ENCODE measurements at places on chromosomes 2 and 18. TPM values are rescaled to one million over a fixed set of nuclear protein-coding genes. Genes with fewer than 3 reads are reported as not detected.

DNA sequence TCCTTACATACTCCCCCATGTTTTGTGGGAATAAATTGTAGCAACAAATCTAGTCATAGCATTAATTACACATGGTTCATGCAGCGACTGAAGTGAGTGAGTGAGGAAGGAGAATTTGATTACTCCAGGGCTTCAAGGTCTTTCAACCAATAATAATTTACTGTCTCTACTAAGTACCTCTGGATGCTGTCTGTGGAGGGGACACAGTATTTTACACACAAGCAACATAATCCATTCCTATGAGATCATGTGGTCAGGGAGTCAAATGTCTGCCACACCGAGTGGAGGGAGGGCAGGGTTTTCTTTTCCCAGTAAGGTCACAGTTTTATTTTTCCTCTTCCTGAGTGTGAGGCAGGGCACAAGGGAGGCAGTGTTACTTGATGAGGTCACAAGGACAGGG lies 334.7 kb upstream of the CELF4 start:
- no peaks in the 10 kb centered on the region for H3K36me3 ChIP-seq
- DNase-seq: no peak
- H3K27ac ChIP-seq: no peak overlapping the region
- no peaks in the 10 kb centered on the region for H3K4me1 ChIP-seq
- no peaks in the 10 kb centered on the region for H3K27me3 ChIP-seq
- H3K4me3 ChIP-seq: no peak overlapping the region

- H3K27me3 ChIP-seq: no peaks in the 10 kb centered on the region
- no peak overlapping the region for H3K27ac ChIP-seq
- DNase-seq: no peak
- H3K36me3 ChIP-seq: no peaks in the 10 kb centered on the region
- H3K4me3 ChIP-seq: no peak overlapping the region
Observed at GRCh38 chr2:233076749-233077148, 16.6 kb downstream of the INPP5D start.

DNA sequence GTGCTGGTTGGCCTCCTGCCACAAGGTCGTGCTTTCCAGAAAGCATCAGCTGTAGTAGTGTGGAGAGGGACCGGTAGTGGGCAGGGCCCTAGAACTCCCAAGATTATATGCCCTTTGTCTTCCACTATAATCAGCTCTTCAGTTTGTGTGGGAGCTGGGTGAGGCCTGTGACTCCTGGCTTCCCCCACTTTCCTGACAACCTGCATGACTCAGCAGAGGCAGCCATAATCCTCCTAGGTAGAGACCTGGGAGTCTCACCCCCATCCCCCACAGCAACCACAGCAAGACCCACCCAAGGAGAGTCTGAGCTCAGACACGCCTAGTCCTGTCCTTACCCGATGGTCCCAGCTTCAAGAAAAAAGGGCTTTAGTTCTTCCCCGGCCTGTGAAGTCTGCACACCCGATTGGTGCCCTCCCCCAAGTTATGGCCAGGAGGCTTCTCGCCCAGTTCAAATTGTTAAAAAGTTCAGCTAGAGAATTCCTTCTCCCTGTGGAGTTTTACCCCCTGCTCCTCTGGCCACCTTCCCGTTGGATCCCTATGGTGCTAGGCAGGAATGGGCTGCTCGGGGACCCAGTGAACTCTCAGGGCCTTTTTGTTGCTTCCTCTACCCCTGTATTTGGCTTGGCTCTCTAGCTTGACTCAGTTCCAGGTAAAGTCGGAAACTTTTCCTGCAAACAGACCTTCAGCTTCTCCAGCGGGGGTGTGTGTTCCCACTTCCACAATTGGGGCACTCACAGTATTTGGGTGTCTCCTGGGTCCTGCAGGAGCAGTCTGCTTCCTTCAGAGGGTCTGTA lies 57.8 kb upstream of the FAM237A start:
- H3K4me3 ChIP-seq: no peak overlapping the region
- H3K4me1 ChIP-seq: no peaks in the 10 kb centered on the region
- no peak for DNase-seq
- H3K27ac ChIP-seq: no peak overlapping the region

- H3K27me3 ChIP-seq: no peaks in the 10 kb centered on the region
- H3K36me3 ChIP-seq: no peaks in the 10 kb centered on the region
- DNase-seq: no peak
- H3K27ac ChIP-seq: no peak overlapping the region
- no peaks in the 10 kb centered on the region for H3K4me1 ChIP-seq
- H3K4me3 ChIP-seq: no peak overlapping the region
Observed at GRCh38 chr2:43605851-43606250, 10.0 kb upstream of the THADA start.

DNA sequence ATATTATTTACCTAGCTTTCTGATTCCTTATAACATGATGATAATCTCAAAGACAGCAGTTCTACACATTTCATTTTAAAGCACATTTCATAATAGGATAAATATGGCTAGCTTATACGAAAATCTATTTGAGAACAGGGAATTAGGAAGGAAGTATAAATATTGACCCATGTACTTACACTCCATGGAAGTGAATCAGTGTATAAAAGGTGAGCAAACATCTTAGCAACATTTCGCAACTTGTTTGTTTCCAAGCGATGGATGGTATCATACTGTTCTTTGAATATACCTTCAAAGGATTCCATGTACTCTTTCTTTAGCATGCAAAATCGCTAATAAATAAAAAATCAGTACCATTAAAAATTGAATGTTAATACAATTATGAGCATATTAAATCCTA lies 53.1 kb downstream of the CWC22 start:
- H3K36me3 ChIP-seq: peaks cover 79% of the 10 kb centered on the region
- H3K4me3 ChIP-seq: no peak overlapping the region
- H3K4me1 ChIP-seq: no peaks in the 10 kb centered on the region

The CDH2 gene
- 186 TPM for polyA plus RNA-seq

The KLHL30 gene
- not detected for polyA plus RNA-seq

- no peak overlapping the region for H3K27ac ChIP-seq
- H3K27me3 ChIP-seq: no peaks in the 10 kb centered on the region
- no peak for DNase-seq
- no peaks in the 10 kb centered on the region for H3K4me1 ChIP-seq
- H3K4me3 ChIP-seq: no peak overlapping the region
- H3K36me3 ChIP-seq: no peaks in the 10 kb centered on the region
Observed at GRCh38 chr2:125643585-125643984, 1012.4 kb upstream of the GYPC start.

DNA sequence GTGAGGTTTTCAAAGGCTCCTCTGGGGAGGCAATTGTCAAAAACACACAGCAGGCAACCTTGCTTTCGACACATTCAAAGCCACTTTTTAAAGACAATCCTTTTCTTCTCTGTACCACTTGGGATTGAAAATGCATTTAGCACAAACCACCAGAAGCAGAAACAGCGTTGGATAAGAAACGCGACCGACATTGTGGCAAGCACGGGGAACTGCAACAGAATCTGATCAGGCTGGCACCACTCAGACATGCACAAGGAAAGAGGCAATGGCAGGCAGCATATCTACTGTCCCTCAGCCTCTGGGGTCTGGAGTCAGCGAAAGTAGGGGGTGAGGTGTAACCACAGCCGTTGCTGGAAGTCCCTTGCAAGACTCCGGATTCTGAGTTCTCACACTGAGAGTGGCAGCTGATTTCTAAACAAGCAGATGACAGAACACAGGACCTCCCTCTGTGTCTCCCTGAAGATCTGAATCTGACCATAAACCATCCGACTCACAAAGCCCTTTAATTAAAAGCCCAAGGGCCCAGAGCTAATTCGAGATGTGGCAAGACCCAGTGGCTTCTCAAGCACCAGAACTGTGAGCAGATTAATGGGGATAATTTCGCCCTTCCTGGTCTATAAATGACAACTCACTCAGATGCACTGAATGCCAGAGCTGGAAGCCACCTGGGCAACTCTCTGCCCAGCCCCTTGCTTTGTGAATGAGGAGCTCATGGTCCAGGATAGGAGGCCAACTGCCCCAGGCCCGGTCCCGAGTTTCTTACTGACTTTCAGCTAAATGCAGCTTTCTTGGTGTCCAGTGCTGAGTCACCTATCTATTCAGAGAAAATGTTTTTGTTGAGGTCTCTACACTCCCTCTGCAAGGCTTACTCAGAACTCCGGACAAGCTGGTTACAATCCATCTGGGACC lies 29.6 kb downstream of the CYRIA start:
- no peaks in the 10 kb centered on the region for H3K36me3 ChIP-seq
- H3K27me3 ChIP-seq: no peaks in the 10 kb centered on the region
- no peak overlapping the region for H3K4me3 ChIP-seq

The SS18 gene
- polyA plus RNA-seq: 98.6 TPM

Data from SK-N-SH (cell line).